Stimulated activated naive CD4-positive, alpha-beta T cell (primary cell): ENCODE measurements at places on chromosomes 1 and 21.

- no peak for DNase-seq
Measured at GRCh38 chr1:9373619-9374018, 80.9 kb downstream of the SPSB1 start.

DNA sequence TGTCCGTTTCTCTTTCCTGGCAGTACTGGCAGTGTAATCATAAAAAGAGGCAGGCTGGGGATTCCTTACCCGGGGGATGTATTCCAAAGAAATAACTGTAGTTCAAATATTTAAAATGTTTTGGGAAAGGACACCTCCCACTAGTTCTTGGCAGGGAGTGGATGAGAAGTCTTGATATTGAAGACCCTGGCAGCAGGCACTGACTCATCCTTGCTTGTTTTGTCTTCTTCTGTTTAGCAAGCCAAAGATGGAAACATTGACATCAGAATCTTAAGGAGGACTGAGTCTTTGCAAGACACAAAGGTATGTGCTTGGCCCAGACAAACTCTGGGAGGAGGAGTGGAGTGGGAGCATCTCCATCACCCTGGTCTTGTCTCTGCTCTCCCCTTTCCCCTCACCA lies 639 bp downstream of the IL20 start:
- no peak for DNase-seq

DNA sequence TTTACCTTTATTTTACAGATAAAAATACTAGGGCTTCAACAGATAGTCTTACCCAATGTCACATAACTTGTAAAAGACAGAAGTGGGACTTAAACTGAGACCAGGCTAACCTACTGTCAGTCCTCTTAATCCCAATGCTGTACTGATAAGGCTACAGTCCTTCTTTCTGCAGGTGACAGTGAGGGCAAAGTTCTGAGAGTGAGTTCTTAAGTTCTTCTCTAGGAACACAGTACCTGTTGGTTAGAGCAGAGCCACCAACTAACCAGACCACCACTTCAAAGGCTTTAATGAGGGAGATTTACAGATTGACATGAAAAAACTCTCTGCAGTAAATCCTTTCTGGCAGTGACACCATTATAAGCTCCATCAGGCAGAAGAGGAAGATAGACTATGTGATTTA lies 74.2 kb downstream of the SNX7 start:
- no peak for DNase-seq

DNA sequence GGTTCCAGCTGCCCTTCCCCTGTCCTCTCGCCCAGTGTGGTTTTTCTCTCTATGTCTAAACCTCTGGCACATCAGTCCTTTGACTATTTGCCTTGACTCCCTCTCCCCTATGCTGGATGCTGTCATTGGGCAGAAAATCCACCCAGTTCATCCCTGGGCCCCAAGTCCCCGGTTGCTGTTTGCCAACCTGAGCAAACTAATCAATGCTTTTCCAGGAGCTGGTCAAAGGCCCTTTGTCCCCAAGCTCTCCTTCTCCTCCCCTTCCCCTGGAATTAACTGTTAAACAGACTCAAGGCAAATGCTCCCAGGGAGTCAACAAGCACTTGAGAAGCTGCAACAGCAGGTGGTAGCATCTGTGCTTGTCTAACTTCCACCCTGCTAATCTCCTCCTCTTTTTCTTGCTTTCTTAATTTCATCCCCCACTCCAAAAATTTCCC lies 102.7 kb downstream of the LMX1A start:
- DNase-seq: no peak

DNA sequence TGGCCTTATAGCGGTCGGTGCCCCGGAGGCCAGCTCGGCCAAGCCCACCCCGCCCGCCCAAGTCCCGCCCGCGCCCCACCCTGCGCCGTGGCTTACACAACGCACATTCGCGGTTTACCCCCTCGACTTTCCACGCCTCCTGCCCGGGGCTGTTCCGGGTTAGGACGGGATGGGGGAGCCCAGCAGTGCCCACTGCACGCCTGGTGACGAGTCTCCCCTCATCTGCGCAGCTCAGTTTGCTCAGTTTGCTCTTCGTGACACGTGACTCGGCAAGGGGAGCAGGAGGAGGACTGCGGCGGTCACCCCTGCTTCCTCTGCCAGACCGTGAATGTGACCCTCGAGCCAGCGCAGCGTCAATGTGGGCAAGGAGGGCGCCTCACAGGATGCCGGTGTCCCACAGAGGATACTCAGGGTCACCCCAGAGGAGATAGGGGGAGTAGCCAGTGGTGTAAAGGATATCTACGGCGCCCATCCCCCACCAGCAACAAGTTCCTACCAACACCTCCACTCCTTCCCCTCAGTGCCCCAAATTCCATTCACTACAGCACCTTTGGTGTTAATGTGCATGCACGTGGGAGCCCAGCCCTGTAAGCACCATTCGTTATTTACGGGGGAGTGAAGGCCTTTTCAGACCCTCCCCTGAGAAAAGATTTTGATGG lies 350 bp upstream of the S100A6 start:
- DNase-seq: peak; percentile 78

GRCh38 chr21:27134516-27134915 lies 167.6 kb upstream of the ADAMTS5 start:
- no peak for DNase-seq

DNA sequence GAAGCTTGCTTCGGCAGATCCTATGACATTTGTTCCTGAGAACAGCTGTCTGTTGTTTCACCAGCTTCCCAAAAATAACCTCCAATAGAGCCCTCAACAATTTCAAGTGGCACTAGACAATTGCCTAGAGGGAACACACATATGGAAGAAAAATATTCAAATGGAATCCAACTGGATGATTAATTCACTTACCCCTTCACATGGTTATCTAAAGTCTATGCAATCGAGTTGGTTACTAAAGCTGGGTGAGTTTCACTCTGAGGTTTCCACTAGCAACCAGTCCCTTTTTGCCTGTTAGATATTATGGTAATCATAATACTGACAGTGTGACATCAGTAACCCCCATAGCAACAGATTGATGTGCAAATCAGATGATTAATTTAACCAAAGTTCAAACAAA lies at the start of gene LEMD1:
LEMD1 (minus strand) TSS at position 259 of the 400 bp plus-strand sequence. CDS start 1,520 bp downstream, outside the sequence.
- no peak for DNase-seq

DNA sequence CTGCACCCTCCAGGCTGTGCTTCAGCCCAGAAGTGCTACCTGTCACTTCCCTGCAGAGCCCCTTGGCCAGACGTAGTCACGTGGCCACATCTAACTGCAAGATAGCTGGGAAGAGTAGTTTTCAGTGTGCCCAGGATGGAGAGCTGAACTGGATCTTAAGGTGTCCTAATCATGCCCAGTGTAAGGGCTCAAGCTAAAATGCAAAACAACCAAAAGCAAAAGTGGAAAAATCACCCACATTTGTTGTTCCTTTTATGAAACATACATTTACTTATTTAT lies 59.4 kb upstream of the ROR1 start:
- no peak for DNase-seq

DNA sequence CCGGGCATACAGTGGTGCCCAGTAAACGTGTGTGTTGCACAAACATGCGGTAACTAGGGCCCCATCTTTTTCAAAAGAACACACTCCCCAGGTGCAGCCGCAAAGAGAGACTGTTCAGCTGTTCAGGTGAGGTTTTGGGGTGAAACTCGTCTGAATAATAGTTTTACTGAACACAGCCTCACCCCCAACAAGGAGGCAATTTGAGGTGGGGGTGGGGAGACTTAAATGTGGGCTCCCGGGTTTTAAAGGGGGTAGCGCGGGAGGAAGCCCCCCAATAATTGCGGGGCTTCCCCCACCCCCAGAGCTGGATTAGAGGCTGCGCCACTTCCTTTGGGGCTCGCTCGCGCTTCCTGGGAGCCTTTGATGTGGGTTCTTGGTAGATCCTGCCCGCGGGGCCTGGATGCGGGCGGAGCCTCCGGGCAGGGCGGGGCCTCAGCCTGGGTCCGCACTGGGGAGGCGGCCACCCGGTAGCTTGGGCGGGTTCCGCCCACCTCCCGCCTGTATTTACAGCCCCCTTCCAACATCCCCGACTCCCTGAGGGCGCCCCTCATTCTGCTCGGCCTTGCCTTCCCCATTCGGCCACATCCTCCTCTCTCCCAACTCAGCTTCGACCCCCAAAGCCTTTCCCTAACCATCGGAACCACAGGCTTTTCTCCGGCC lies 6.4 kb upstream of the EPHA2 start:
- DNase-seq: peak; percentile 45

GRCh38 chr1:30516485-30516858 lies 206.9 kb downstream of the MATN1 start:
- no peak for DNase-seq

- DNase-seq: no peak
Measured at GRCh38 chr21:34110594-34111202, 37.3 kb downstream of the MRPS6 start.

DNA sequence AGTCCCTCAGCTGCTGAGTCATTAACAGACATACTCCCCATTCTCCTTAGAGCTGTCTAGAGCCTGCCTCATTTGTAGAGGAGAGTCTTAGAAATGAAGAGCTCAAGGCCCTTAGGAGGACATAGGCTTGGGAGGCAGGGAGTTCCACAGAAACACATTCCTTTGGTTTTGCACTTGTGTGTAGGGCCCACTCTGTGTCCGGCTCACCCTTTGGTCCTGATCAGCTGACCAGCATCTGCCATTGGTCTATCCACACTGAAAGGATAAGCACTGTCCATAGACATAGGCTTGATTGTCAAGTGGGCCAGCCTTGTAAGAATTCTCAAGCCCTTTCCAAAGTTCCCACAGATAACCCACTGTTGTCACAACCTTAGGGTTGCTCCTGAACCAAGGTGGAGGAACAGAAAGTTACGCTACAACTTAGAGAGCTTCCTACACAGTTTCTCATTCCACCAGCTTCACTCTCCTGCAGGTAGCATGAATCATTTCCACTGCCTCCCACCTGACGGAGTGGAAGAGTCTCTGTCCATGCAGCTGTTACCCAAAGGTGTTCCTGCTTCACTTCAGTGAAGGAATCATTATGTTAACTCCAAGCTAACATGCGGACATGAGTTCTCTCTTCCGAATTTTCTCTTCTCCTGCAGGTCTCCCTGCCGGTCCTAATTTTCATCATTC lies 96.1 kb downstream of the TNFSF18 start:
- no peak for DNase-seq

- no peak for DNase-seq
Measured at GRCh38 chr1:220274251-220274855, 2.1 kb upstream of the RAB3GAP2 start.

- no peak for DNase-seq
Measured at GRCh38 chr1:55609630-55610029, 394.5 kb upstream of the USP24 start.

DNA sequence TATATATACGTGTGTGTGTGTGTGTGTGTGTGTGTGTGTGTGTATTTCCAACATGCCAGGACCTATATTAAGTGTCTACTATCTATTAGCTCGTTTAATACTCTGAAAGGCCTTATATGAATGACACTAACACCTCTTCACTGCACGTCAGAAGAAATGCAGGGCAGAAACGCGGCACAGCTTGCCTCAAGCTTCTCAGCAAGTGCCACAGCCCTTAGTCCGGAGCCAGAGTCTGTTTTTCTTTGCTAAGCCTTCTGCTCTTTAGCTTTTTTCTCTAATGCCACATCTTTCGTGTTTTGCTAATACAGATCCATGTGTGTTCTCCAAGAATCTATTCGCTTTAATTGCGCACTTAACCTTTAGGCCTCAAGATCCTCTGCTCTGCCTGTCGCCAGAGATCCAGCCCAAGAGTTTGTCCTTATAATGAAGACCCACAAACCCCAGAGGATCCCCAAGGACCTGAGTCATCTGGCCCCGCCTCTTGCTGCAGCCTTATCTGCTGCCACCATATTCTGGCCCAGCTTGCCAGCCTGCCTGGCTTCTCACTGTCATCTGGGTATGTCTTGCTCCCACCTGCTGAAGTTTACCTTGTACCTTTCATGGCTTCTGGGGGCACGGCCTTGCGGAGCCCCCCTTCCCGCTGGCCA lies 2.0 kb upstream of the TRIM58 start:
- no peak for DNase-seq

GRCh38 chr1:87327376-87328271 lies 1.1 kb upstream of the LMO4 start:
- DNase-seq: no peak

- no peak for DNase-seq
Measured at GRCh38 chr1:228747301-228747935, 12.1 kb downstream of the RHOU start.

GRCh38 chr1:228242409-228242808 lies 34.6 kb downstream of the OBSCN start:
- no peak for DNase-seq

DNA sequence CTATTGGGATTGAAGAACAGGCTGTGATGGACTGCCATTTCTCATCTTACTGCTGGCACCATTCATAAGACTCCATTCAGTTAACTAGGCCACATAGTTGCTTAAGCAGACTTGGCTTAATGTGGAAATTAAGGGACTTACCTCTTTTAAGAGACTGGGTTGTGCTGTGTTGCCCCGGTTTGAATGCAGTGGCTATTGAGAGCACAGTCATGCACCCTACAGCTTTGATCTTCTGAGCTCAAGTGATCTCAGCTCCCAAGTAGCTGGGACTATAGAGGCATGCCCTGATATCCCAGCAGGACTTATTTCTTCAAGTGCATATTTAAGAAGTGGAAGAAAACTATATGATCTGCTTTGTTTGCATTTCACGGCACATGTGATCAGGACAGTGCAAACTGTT lies 181.1 kb downstream of the RASAL2 start:
- no peak for DNase-seq

DNA sequence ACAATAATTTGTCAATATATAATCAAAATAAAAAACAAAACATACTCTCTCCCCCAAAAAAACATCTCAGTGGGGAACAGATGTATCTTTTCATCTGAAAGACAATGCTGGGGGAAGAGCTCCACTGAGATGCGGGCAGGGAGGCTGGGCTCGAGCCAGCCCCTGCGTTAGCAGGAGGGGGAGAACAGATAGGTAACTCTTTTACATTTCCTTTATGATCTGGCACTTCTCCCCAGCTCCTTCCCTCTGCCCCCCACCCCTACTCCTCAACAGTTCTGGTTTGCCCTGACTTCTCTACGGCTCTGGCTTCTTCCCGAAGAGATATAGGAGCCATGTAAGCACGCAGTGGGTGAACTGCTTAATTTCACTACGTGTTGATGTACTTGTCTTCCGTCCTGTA lies 12.4 kb downstream of the LEPR start:
- no peak for DNase-seq
